ENCODE measurements at places on chromosomes 6 and 20.

DNA sequence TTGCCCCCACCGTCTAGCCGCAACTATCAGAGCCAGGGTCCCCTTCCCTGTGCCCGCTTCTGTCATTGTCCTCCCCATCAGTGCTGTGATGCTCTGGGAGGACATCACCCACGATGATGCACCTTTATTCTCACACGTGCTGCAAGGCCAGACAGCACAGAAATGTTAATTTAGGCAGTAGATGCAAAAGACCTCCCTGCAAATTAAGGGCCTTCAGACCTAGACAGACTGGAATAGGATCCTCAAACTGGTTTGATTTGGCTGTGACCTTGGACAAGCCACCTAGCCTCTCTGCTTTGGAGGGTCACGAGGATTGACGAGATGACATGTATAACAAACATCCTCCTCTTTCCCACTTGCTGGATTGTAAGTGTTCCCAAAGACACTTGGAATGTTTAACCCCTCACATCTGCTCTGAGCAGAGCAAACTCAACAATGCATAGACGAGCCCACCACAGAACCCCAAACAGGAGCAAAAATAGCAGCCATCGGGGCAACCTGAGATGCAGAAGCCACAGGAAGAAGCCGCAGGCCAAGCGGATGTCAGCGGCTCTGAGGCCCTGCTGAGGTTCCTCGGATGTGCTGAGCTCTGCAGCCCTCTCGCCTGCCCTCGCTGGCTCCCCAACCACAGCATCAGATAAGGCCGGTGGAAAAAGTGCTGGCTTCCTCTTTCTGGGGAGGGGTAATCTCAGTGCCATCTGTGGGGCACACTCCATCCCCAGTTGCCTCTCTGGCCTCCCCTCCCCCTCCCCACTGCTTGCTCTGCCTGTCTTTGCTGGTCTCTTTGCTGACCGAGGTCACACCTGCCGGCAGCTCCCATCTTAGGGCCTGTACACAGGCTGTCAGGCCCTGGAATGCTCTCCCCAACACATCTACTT is 35.3 kb downstream of the TOX2 start:
- no peak overlapping the region for H3K27ac ChIP-seq
- no peaks in the 10 kb centered on the region for H3K36me3 ChIP-seq
- no peaks in the 10 kb centered on the region for H3K4me1 ChIP-seq
- H3K27me3 ChIP-seq = no peaks in the 10 kb centered on the region

DNA sequence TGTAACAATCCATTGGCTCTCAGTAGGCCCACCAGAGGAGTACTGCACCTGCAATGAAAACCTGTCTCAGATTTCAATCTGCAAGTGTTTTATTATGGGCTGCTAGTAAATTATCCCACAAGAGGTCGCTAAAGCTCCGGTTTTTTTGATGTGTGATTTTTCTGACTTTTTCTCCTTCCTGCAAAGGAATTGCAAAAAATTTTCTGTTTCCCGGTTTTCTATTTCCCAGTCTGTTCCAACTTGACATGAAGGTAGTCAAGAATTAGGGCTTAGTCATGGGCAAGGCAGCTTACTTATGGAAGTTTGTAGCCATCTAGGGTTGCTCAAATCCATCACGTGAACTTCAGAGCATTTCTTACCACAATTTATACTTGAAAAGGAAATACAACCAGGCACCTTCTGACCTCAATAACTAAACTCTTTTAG is 38.5 kb upstream of the AHI1 start:
- no peak for DNase-seq
- peaks cover 6% of the 10 kb centered on the region for H3K4me1 ChIP-seq
- no peaks in the 10 kb centered on the region for H3K27me3 ChIP-seq

GRCh38 chr20:37417617-37418467 is 71.9 kb downstream of the SRC start:
- no peaks in the 10 kb centered on the region for H3K27me3 ChIP-seq
- no peaks in the 10 kb centered on the region for H3K36me3 ChIP-seq
- no peak for DNase-seq
- H3K4me3 ChIP-seq = no peak overlapping the region
- H3K27ac ChIP-seq = no peak overlapping the region
- H3K4me1 ChIP-seq = no peaks in the 10 kb centered on the region

GRCh38 chr6:68732423-68732822 is 97.3 kb downstream of the ADGRB3 start:
- H3K36me3 ChIP-seq = no peaks in the 10 kb centered on the region
- H3K27me3 ChIP-seq = no peaks in the 10 kb centered on the region
- no peak overlapping the region for H3K27ac ChIP-seq
- H3K4me1 ChIP-seq = no peaks in the 10 kb centered on the region
- DNase-seq = no peak

- no peak for DNase-seq
- no peak overlapping the region for H3K4me3 ChIP-seq
- no peaks in the 10 kb centered on the region for H3K36me3 ChIP-seq
- peaks cover 32% of the 10 kb centered on the region for H3K4me1 ChIP-seq
Observed at GRCh38 chr6:132736239-132736638, 21.5 kb downstream of the VNN2 start.

DNA sequence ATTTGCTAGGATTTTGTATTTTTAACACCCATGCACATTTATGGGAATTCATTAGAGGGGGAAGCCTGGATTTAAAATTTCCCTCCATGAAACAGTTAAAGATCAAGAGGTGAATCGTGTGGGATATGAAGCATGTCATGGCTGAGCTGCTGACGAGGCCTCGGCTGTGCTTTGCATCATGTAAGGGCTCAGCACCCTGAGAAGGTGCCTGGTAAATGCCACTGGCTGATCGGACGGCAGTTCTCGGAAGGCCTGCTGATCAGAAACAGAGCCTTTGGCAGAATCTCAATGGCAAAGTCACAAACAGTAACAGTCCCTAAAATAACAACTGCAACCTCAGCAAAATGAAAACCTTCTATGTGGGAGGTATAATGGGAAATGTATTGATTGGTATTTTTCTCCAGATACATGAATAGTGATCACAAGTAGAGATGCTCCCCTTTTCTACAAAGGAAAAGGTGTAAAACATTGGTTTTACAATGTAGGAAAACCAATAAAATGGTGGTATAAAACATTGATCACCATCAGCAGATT is 53.0 kb upstream of the FUCA2 start:
- H3K4me3 ChIP-seq = no peak overlapping the region
- no peaks in the 10 kb centered on the region for H3K4me1 ChIP-seq
- H3K27ac ChIP-seq = no peak overlapping the region
- no peaks in the 10 kb centered on the region for H3K36me3 ChIP-seq
- no peaks in the 10 kb centered on the region for H3K27me3 ChIP-seq

DNA sequence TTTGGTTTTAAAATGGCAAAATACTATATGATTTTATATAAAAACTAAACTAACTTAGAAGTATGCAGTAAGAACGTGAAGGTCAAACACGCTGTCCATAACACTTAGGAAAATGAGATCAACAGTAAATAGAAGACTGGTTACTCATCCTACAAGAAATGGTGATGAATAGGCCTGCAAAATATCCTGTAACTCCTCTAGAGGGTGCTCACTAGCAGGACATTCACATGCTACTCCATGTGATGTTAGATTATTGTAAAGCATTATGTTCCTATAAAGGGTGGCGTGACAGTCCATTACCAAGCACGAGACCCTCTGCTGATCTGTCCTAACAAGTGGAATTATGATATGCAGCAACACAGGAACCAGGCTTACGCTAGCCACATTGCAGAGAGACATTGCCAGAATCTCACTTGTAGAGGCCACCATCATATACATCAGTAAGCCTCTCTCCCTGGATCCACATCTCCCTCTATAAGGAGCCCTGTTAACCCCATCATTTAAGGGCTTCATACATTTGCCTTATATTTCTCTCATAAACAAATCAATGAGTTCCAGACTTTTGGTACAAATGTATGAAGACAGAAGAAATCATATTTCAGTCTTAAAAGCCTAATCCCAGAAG is 18.0 kb upstream of the DEFB129 start:
- H3K27me3 ChIP-seq = no peaks in the 10 kb centered on the region
- no peak for DNase-seq
- H3K27ac ChIP-seq = no peak overlapping the region
- no peaks in the 10 kb centered on the region for H3K4me1 ChIP-seq
- no peak overlapping the region for H3K4me3 ChIP-seq

- no peak overlapping the region for H3K27ac ChIP-seq
- H3K4me3 ChIP-seq = no peak overlapping the region
- H3K27me3 ChIP-seq = no peaks in the 10 kb centered on the region
- H3K4me1 ChIP-seq = no peaks in the 10 kb centered on the region
- H3K36me3 ChIP-seq = no peaks in the 10 kb centered on the region
Observed at GRCh38 chr20:46135856-46136633, 17.9 kb downstream of the CD40 start.

- H3K27ac ChIP-seq = no peak overlapping the region
- no peaks in the 10 kb centered on the region for H3K4me1 ChIP-seq
- H3K4me3 ChIP-seq = no peak overlapping the region
- H3K27me3 ChIP-seq = no peaks in the 10 kb centered on the region
- no peak for DNase-seq
Observed at GRCh38 chr20:46998477-46999240, 104.0 kb downstream of the EYA2 start.

DNA sequence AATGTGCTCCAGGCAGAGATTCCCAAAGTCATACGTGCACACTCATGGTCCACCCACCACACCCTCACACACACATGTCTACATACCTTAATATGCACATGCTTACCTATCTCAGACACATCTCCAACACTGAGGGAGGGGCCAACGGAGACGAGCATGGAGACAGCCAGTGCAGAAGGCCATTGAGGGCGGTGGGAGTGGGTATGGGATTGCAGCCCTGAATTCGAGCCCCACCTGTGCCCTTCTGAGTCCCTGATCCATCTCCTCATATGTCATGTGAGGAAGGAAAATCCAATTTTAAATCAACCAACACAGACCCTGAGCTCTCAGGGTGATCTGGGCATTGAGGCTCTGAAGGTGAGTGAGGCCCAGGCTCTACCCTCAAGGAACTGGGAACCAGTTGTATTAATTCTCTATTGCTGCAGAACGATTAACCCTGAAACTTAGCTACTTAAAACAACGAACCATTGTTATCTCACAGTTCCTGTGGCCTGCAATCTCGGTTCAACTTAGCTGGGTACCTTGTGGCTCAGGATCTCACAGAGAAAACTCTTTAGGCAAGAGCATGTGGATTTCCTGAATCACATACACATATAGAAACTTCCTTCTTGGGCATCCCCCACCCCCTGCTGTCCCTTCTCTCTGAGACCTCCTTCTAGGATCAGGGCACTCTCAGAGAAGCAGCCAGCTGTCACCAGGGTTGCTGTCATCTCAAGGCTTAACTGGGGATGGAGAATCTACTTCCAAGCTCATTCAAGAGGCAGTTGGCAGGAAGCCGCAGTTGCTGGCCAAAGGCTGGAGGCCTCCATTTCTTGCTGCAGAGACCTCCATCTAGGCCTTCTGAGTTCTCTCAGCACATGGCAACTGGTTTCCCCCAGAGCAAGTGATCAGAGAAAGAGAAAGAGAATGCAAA is 28.3 kb downstream of the GLP1R start:
- no peaks in the 10 kb centered on the region for H3K27me3 ChIP-seq
- H3K4me1 ChIP-seq = no peaks in the 10 kb centered on the region
- H3K4me3 ChIP-seq = no peak overlapping the region
- H3K27ac ChIP-seq = no peak overlapping the region

- no peak overlapping the region for H3K27ac ChIP-seq
- no peak for DNase-seq
- no peak overlapping the region for H3K4me3 ChIP-seq
- no peaks in the 10 kb centered on the region for H3K4me1 ChIP-seq
- H3K27me3 ChIP-seq = no peaks in the 10 kb centered on the region
- H3K36me3 ChIP-seq = no peaks in the 10 kb centered on the region
Observed at GRCh38 chr6:39084506-39084905, 30.5 kb downstream of the SAYSD1 start.

GRCh38 chr6:124964764-124965105 is 2.5 kb downstream of the RNF217 start:
- H3K4me3 ChIP-seq = no peak overlapping the region
- DNase-seq = no peak
- H3K36me3 ChIP-seq = no peaks in the 10 kb centered on the region
- peaks cover 9% of the 10 kb centered on the region for H3K4me1 ChIP-seq

GRCh38 chr6:46440141-46440540 is 51.1 kb downstream of the RCAN2 start:
- H3K27me3 ChIP-seq = no peaks in the 10 kb centered on the region
- DNase-seq = no peak
- no peak overlapping the region for H3K4me3 ChIP-seq
- no peaks in the 10 kb centered on the region for H3K36me3 ChIP-seq
- no peaks in the 10 kb centered on the region for H3K4me1 ChIP-seq

DNA sequence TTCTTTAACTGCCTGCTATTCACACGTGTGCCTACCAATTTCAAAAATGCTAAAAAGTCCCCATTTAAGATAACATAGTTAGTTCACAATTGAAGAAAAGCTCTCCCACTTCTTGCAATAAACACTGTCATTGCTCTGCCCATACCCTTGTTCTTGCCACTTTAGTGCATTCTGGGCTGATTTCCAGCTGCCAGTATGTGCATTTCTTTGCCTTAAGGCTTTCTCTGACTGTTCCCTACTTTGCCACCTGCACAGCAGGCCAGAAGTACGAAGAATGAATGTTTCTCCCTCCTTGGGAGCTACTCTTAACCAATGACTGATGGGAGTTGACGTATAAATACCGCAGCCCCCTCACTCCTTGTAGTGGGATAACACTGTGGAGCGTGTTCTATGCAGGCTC is 16.0 kb upstream of the ATRN start:
- no peak overlapping the region for H3K27ac ChIP-seq
- DNase-seq = no peak
- H3K4me3 ChIP-seq = no peak overlapping the region
- no peaks in the 10 kb centered on the region for H3K36me3 ChIP-seq
- no peaks in the 10 kb centered on the region for H3K4me1 ChIP-seq
- no peaks in the 10 kb centered on the region for H3K27me3 ChIP-seq

DNA sequence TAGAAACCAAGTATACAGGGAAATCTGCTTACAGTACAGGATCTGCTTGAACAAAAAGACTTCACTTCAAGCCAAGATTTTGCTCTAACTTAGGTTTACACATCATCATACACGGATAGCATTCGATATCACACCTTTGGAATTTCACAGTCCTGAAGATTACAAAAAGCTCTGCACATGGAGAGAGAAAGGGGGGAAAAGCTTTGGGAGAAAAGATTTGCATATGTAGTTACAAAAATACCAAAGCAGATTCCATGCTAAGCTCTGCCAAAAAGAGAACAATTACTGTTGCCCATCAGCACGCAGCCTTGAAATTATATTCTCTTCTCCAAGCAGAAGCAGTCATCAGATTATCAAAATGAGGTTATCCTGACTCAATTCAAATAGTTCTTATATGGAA is 62.0 kb downstream of the HIVEP2 start:
- H3K4me1 ChIP-seq = peaks cover 35% of the 10 kb centered on the region
- H3K36me3 ChIP-seq = no peaks in the 10 kb centered on the region
- DNase-seq = no peak
- H3K4me3 ChIP-seq = no peak overlapping the region

DNA sequence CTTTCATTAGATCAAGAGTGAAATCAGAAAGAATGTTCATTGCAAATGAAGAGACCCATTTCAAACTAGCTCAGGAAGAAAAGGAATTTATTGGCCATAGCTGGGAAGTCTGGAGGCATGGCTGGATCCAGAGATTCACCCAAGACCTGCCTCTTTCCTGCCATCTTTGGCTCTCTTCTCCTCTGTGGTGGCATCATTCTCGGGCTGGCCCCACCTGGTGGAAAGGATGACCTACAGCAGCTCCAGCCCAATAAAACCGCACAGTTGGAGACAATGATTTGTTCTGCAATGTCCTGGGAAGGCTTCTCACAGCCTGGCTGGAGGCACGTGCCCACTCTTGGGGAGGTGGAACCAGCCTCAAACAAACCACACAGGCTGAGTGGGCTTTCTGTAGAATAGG is 18.1 kb upstream of the FERMT1 start:
- H3K4me3 ChIP-seq = no peak overlapping the region
- H3K4me1 ChIP-seq = no peaks in the 10 kb centered on the region
- no peak for DNase-seq
- H3K36me3 ChIP-seq = no peaks in the 10 kb centered on the region
- H3K27ac ChIP-seq = no peak overlapping the region

- peak; percentile 38 for DNase-seq
- no peaks in the 10 kb centered on the region for H3K4me1 ChIP-seq
- H3K27me3 ChIP-seq = no peaks in the 10 kb centered on the region
- no peak overlapping the region for H3K4me3 ChIP-seq
Observed at GRCh38 chr20:25295386-25296093, 47.7 kb downstream of the PYGB start.

All from pancreas (tissue), 10 donors.